ENCODE measurements at places on chromosomes 4 and X.

GRCh38 chr4:76384052-76384451, 36.9 kb downstream of the CCDC158 start:
- no peak for DNase-seq

DNA sequence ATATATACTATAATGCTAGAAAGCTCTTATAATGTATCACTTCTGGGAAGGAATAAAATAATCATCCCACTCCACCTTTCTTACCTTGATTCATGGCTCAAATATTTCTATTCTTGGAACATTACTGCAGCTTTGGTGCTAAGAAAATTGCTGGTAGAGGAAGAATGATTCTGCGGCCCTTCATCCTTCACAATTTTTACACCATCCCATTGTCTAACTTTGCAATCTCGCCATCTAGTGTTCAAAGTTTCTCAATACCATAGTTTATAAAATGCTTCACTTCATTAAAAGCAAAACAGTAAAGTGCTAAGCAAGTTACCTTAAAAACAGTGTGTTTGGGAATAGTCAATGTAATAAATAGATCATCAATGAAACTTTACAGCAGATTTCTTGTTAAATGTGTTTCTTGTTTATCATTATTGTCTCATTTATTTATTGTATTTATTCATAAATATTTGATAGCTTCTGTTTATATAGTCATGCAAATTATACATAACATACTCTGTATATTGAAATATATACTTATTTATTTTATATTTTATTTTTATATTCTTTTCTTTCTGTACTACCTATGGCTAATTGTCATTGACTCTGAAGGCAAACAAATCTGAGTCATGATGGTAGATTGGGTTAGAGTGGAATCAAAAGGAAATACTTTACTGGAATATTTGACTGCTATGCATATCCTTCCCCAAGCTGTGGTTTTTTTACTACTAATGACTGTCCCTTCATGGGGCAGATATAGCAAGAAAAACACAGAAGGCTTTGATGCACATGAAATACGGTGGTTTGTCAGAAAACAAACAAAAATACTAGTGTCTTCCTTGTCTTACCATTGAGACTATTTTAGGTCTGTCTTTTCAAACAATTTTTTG, 390.7 kb downstream of the MAPK10 start:
- no peak for DNase-seq

DNA sequence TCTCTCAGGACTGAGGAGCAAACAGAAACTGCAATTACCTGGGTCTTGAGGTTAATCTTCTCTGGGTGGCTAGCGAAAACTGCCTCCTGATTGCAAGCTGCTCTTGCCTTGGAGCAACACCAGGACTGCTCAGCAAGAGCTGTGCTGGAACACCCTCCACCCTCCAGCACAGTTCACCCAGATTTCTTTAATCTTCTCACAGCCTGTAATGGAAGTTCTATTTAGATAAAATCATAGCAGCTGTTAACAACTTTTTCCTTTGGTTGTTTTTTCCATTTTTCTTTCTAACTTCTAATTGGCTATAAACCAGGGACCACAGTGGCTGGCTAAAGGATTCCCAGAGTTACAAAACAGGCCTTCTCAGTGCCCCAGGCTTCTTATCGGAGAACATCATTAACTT, 36.3 kb downstream of the OPHN1 start:
- DNase-seq: no peak

- no peak for DNase-seq
Measured at GRCh38 chrX:49829016-49829415, at the start of gene PAGE4. TSS of gene PAGE4 (plus strand) at chrX:49829303. CDS start at chrX:49830429, 1,126 bp downstream.

DNA sequence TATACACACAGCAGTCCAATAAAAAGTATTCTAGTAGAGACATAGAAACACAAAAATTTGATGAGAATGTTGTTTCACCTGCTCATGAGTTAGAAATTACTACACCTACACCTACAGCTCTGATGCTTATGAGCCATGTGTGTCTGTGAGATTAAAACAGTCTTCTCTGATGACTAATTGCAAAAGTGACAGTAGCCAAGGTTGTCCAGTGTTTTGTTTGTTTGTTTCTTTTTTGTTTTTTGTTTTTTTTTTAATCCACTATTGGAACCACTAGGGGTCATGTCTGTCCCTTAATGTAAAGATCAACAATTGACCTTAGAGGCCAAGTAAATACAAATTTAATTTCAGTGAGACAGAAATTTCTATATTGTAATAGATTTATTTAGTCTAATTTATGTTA, 423.1 kb downstream of the TEX13C start:
- DNase-seq: no peak

- DNase-seq: no peak
Measured at GRCh38 chr4:173536808-173537429, 6.9 kb upstream of the HAND2 start.

GRCh38 chr4:174709526-174709925, 119.5 kb downstream of the GLRA3 start:
- DNase-seq: no peak

GRCh38 chr4:173264684-173265185, 69.4 kb downstream of the HMGB2 start:
- DNase-seq: peak; percentile 61

DNA sequence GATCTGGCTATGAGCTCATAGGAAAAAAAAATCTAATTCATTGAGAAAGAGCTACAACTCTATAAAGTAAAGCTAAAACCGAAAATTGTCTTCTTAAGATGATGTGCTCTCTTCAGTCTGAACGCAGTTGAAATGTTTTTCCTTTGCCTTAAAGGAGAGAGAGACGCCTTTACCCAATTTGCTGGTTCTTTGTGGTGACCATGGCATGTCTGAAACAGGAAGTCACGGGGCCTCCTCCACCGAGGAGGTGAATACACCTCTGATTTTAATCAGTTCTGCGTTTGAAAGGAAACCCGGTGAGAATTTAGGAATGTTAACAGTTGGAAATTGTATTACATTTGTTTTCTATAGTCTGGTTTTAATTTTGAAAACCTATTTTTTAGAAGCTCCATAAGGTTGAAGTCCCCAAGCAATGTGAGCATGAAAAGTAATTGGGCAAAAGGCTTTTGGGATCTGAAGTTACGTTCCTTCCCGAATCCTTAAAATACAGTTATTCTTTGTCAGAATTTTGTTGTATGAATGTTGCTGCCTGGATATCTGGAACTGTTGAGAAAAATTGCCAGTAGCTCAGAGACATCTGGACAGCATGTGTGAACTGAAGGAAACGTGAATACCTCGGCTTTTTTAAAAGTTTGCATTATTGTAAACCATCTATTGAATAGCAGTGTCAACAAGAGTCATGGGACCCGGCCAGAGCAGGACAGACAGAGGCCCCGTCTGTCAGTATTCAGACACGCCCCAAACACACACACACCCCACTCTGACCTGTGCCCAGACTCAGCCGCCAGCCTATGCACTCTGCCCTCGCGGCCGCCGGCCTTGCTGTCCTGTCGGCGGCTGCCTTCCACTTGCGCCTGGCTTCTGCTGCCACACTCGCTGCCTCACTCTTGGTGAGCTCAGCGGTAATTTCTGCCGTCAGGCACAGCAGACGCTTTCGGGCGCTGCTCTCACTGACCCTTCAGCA, 9.9 kb downstream of the PIGG start:
- no peak for DNase-seq

- DNase-seq: no peak
Measured at GRCh38 chrX:78455901-78456300, 128.5 kb upstream of the CYSLTR1 start.

- DNase-seq: no peak
Measured at GRCh38 chrX:100650841-100651240, 6.8 kb downstream of the SRPX2 start.

- peak; percentile 46 for DNase-seq
Measured at GRCh38 chrX:24395775-24396174, 35.3 kb downstream of the SUPT20HL1 start.

- no peak for DNase-seq
Measured at GRCh38 chr4:83272900-83273299, 11.7 kb downstream of the COQ2 start.

DNA sequence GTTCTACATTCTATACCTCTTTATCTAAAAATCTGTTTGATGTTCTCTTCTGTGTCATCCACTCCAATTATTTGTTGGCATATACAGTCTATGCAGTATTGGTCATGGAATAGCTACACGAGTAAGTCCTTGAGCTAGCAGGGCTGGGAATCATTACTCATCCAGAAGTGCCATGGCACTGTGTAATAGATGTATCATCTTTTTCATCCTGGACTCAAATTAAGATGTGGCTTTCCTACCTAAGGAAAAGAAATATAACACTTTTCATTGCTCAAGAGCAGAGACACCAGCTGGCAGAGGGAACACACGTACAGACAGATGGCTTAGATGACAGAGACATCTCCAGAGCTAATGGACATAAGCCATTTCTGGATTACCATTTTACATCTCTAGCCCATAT, 159.8 kb downstream of the FAM13A start:
- no peak for DNase-seq

DNA sequence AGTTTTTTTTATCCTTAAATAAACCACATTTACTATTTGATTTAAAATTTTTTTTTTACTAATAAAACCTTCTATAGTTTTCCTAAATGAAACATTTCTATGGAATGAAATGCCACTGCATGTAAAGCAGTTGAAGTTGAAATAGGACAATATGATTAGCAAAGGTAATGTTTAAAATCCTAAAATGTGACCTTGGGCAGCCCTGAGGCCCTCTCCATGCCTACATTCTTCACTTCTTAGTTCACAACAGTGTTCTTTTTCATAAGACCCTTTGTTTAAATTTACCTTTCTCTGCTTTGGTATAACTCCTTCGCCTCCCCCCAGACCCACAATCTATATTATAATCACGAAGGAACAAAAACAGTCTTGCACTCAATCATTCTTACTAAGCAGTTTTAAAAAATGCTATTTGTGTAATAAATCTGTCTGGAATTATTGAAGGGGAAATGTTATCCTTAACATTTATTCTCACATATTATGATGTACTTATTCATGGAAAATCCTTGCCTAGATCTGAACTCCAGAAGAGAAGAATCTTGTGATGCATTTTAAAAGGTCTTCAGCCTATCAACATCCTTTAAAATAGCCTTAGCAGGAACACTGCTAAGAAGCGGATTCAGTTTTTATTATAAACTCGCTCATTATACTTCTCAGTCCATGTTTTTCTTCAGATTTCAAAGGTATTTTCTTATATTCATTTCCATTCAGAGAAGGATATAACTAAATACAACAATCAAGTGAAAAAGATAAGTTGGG, 124.6 kb upstream of the NAP1L5 start:
- DNase-seq: no peak

GRCh38 chrX:110432091-110432905, 73.7 kb downstream of the RTL9 start:
- no peak for DNase-seq

GRCh38 chr4:20017070-20017776, 234.5 kb upstream of the SLIT2 start:
- no peak for DNase-seq

- peak; percentile 25 for DNase-seq
Measured at GRCh38 chrX:47568656-47569295, 7.8 kb downstream of the ARAF start.
